ENCODE measurements at places on chromosomes 4 and X. TPM values are rescaled to one million over a fixed set of nuclear protein-coding genes. Genes with fewer than 3 reads are reported as not detected.

The SGMS2 gene
- total RNA-seq: 43.6 TPM

The TCEAL6 gene
- total RNA-seq: not detected

The OFD1 gene
- 46.6 TPM for total RNA-seq

The PAGE1 gene
- total RNA-seq: not detected

The MTCP1 gene
- 22.9 TPM for total RNA-seq

The STAP1 gene
- total RNA-seq: 0.36 TPM

The RNF212 gene
- 17.9 TPM for total RNA-seq

The STIM2 gene
- total RNA-seq: 30.5 TPM

The TCEAL7 gene
- total RNA-seq: 15.1 TPM

The NPY2R gene
- not detected for total RNA-seq

The SMIM10L2A gene
- total RNA-seq: 2.7 TPM

The NKX6-1 gene
- total RNA-seq: not detected

The PRR32 gene
- total RNA-seq: not detected

The SPARCL1 gene
- total RNA-seq: 441 TPM

The NPY1R gene
- total RNA-seq: 4.3 TPM

The EFNB1 gene
- total RNA-seq: 69.5 TPM

The CDKL5 gene
- total RNA-seq: 13.6 TPM

Measured in sciatic nerve (tissue), 2 donors.